Immature natural killer cell (primary cell): ENCODE measurements at places on chromosomes 16 and 17.

DNA sequence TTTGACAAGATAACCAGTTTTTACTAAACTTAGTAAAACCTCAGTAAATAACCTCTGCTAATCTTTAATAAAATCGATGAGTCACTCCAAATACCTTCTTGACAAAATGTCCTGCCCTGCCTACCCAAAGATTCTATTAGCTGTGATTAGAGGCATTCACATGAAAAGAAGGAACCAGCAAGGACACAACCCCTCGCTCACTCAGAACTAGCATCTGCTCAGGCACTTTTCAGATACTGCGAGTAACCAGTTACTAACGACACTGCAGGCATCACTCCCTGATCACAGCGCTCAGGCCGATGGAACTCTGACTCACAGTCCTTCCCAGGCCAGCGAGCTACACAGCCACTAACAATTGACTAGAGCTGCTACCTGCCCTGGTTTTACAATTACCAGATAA is 24.3 kb downstream of the PELP1 start:
- DNase-seq = no peak

- peak; percentile 80 for DNase-seq
Observed at GRCh38 chr17:74210191-74211140, 2.9 kb upstream of the TTYH2 start.

- no peak for DNase-seq
Observed at GRCh38 chr16:75820672-75821071, 94.4 kb upstream of the CPHXL start.

DNA sequence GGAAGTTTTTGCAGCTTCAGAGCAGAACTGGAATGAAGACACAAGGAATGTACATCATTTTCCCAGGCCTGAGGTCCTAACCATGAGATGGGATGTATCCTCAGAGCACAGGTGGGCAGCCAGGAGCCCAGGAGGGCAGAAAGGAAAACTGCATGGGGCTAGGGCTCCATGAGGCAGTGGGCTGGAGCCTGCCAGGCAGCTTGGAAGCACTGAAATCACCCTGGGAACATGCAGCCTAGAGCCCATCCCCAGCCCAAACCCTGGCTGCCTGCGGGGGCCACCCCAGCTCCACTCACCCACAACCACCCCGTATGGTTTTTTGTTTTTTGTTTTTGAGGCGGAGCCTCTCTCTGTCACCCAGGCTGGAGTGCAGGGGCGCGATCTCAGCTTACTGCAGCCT is 86.2 kb upstream of the SIAH1 start:
- no peak for DNase-seq

DNA sequence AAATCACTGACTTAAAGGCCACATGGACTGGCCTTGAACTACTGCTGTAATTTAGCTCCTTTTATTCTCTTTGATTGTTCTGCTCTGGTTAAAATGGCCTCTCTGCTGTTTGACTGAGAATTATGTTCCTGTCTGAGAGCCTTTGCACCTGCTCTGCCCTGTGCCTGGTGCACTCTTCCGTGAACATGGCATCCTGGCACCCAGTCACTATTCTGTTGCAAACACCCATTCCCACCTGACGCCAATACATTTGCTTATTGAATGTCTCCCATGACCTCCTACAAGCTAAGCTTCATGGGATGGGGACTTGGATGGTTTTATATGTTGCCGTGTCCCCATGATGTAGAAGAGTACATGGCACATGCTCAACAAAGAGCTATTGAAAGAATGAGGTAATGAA is 20.1 kb downstream of the HSD17B2 start:
- no peak for DNase-seq

- DNase-seq = no peak
Observed at GRCh38 chr17:12646761-12647422, 18.8 kb upstream of the MYOCD start.

DNA sequence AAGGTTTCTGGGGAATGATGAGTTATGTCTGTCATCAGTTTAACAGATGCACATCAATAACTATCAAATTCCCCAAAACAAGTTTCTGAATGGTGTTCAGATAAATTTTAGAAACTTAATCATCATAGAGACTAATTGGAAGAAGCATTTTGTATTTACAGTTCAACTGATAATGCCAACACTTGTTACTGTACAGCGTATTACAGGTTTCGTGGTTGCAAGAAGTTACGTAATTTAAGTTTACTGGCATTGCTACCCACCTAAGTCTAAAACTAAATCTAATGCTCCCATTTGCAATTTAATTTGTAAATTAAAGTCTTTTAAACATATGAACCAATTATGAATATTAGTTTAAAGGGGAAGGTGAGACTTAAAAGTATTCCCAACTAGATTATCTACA is 3.0 kb downstream of the SRSF1 start:
- no peak for DNase-seq

GRCh38 chr16:27935076-27935475 is 128.4 kb downstream of the GSG1L start:
- no peak for DNase-seq

GRCh38 chr16:69448470-69449193 is 24.2 kb downstream of the CYB5B start:
- DNase-seq = no peak

DNA sequence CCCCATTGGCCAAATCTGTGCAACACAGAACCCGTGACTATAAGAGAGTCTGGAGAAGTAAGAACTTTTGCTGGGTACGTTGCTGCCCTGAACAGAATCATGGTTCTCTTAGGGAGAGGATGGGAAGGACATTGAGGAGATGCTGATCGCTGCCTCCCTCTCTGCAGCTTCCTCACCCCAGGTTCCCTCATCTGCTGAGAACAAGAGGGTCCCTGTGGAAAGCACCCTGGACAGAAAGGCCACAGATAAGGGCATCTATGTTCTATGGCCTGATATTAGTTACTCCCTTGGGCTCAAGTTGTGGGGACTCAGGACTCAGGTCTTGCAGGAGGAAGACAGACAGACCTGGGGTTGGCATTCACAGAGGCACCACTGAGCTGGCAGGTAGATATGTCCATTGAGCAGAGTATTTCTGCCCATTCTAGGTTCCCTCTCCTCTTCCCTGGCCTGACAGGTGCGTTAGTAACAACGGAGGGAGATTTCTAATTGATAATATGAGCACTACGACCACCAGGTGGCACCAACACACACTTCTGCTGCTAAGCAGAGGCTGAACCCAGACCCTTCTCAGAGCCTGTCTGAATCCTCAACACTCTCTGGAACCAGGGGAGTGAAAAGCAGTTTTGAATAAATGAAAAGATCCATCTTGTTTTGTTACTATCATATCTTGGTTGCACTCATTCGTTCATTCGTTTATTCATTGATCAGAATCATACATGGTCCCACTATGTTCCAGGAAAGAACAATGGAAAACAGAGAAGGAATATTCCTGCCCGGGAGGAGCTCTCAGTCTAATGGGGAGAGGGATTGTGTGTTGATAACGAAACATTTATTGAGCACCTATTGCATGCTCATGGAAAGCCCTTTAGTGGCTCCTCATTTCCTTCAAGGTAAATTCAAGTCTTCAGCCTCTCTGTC is 56.4 kb downstream of the SLC6A2 start:
- peak; percentile 57 for DNase-seq

- DNase-seq = no peak
Observed at GRCh38 chr16:16149710-16150116, 73.6 kb downstream of the ABCC6 start.

DNA sequence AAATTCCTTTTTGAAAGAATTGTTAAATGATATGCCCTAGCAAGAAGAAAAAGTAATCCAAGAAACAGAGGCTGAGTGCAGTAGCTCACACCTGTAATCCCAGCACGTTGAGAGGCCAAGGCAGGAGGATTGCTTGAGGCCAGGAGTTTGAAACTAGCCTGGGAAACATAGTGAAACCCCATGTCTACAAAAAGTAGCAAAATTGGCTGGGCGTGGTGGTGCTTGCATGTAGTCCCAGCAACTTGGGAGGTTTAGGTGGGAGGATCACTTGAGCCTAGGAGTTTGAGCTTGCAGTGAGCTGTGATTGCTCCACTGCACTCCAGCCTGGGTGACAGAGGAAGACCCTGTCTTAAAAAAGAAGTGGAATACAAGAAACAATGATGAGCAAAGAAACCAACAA is 56.1 kb downstream of the NT5M start:
- DNase-seq = no peak

DNA sequence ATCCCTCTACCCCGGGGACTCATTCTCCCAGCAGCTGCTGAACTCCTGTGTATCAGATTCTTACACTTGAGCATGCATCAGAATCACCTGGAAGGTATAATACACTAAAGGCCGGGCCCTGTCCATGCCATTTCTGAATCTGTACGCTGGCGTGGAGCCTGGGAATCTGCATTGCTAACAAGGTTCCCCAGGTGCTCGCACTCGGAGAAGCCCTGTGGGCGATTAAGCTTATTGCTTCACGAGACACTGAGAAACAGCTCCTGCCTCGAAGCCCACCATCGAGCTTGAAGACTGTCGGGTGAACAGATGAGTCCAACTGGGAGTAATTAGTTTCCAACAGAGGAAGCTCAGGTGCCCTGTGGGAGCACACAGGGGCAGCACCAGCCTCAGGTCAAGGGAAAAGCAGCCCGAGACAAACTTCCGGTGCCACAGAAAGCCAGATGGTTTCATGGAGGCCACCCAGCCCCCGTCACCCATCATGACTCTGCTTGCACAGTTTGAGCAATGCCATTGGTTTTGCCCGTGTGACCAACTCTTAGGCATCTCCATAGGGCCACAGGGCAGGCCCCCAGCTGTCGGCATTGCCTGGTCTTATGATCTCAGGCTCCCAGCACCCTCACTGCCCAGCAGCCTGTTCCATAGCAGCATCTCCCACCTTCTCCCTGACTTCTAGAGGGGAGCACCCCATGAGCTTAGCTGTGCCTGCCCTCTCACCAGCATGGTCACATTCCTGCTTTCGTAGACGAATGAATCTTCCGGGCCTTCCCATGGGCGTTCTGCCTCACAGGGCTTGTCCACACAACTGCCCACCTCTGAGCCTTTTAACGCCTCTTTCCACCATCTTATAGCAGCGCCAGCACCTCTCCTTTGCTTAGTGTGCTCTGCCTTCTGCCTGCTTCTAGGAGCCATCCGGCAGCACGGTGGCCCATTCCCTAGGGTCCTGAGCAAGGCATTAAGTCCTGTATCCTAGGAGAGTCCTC is 10.9 kb downstream of the CTRB2 start:
- DNase-seq = no peak

DNA sequence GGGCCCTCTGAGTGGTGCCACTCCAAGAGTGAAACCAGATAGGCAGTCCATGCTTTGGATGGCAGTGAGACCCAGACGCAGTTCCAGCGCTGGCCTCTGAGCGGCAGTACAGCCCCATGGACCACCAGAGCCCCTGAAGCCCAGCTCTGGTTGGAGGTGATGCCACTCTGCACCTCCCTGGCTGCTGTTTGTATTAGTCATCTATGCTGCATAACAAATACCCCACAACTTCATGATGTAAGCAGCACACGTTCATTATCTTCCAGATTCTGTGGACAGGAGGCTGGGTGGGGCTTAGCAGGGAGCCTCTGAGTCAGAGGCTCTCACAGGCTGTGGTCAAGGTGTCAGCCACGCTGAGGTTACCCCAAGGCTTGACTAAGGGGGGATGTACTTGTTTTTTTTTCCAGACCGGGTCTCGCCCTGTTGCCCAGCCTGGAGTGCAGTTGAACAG is 5.1 kb upstream of the NME4 start:
- peak; percentile 93 for DNase-seq

DNA sequence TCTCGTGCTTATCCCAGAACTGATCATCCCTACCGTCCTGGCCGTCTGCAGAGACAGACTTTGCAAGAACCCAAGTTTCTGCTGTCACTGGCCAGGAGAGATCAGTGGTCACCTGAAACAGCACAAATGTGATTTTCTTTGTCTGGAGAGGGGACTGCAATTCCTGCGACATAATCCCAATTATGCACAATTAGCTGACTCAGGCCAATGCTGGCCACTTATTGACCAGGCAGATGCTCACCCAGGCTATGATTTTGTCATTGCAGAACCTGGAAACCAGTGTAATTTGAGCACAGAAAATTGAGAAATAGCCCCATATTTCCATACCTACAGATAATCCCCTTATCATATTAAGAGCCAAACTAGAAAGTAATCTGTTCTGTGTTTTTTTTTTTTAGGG is 34.7 kb downstream of the SALL1 start:
- no peak for DNase-seq

GRCh38 chr17:43171586-43172487 is 823 bp downstream of the NBR1 start:
- DNase-seq = peak; percentile 11

- DNase-seq = no peak
Observed at GRCh38 chr17:63132459-63132911, 166.4 kb downstream of the TANC2 start.

GRCh38 chr16:71882505-71883167 is 1.3 kb downstream of the ZNF821 start:
- peak; percentile 76 for DNase-seq

GRCh38 chr16:12601290-12601900 is 202.3 kb downstream of the CPPED1 start:
- no peak for DNase-seq

GRCh38 chr16:11915114-11915643 is 577 bp downstream of the GSPT1 start:
- DNase-seq = no peak

- DNase-seq = no peak
Observed at GRCh38 chr16:5451641-5452040, 354.0 kb upstream of the EEF2KMT start.

GRCh38 chr16:67137605-67138004 is 13.2 kb downstream of the B3GNT9 start:
- no peak for DNase-seq

DNA sequence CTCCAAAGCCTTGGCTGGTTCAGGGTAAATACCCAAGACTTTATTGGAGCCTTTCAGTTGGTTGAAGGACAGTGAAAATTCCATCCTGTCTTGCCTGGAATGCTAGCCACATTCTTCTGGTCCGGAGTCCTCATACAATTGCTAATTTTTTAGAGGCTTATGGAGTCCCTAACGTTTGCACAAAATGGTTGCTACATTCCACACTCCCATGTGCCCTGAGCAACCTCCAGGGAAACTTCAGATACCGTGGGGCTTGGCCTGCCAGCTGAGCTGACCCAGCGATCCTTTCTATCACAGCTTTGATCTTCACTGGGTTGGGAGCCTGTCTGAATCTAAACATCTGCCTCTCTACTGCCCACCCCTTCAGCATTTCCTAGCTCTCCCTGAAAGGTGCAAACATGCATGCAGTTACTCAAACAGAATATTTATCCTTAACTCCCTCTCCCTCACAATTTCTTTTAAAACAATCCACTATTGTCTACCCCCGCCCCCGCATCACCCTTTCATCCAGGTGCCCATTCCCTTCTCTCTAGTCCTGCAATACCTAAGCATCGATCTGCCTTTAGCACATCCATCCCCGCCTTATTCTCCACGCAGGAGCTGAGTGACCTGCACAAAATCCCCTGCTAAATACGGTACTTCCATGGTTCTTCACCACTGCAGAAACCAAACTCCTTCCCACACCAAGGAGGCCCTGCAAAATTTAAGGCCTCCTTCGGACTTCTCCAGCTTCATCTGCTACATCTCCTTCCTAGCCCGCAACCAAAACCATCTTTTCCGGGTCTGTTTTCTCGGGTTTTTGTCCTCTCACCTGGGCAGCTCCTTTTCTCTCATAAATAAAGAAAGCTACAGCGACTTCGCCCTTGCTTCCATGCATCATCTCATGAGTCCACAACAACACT is 810 bp upstream of the GAN start:
- DNase-seq = no peak

GRCh38 chr16:12078405-12079280 is 102.1 kb downstream of the SNX29 start:
- DNase-seq = no peak
